ENCODE measurements at places on chromosomes 7 and 10. TPM values are rescaled to one million over a fixed set of nuclear protein-coding genes. Genes with fewer than 3 reads are reported as not detected.

DNA sequence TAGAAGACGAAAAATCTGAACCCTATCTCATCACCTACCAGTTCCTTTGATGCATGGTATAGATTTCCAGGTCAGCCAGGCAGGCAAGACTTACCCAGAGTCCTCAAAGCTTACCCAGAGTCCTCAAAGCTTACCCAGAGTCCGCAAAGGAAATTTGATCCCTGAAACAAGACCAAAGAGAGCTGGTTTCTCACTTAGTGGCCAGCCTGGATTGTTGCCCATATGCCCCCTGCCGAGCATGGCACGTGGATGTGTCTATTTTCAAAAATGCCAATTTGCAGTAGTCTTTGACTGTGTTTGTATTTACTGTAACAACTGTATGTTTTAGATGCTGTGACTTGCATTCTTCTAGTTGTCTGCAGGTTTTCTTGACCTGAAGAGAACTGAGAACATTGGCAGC, 120.2 kb upstream of the STARD3NL start:
- DNase-seq = no peak
- H3K27ac ChIP-seq = no peak overlapping the region
- no peaks in the 10 kb centered on the region for H3K36me3 ChIP-seq
- no peaks in the 10 kb centered on the region for H3K4me1 ChIP-seq
- H3K27me3 ChIP-seq = peaks cover 2% of the 10 kb centered on the region

- H3K27ac ChIP-seq = no peak overlapping the region
- no peaks in the 10 kb centered on the region for H3K4me1 ChIP-seq
- H3K36me3 ChIP-seq = no peaks in the 10 kb centered on the region
- no peak for DNase-seq
Observed at GRCh38 chr7:107951172-107951787, 51.7 kb downstream of the LAMB1 start.

- H3K4me3 ChIP-seq = no peak overlapping the region
- no peak overlapping the region for H3K27ac ChIP-seq
- H3K27me3 ChIP-seq = peaks cover 27% of the 10 kb centered on the region
- H3K4me1 ChIP-seq = no peaks in the 10 kb centered on the region
- no peak for DNase-seq
- H3K36me3 ChIP-seq = no peaks in the 10 kb centered on the region
Observed at GRCh38 chr10:63759335-63759734, 238.1 kb downstream of the REEP3 start.

Gene RPP30
- total RNA-seq = 69.1 TPM

Gene MAD1L1
- total RNA-seq = 55.0 TPM

Gene TRIL
- total RNA-seq = not detected

Gene CFAP70
- 0.43 TPM for total RNA-seq

Gene FFAR4
- total RNA-seq = not detected
